ENCODE measurements at places on chromosomes 11 and 22.

- no peak for DNase-seq
Observed at GRCh38 chr11:76574406-76574805, 96.1 kb downstream of the LRRC32 start.

DNA sequence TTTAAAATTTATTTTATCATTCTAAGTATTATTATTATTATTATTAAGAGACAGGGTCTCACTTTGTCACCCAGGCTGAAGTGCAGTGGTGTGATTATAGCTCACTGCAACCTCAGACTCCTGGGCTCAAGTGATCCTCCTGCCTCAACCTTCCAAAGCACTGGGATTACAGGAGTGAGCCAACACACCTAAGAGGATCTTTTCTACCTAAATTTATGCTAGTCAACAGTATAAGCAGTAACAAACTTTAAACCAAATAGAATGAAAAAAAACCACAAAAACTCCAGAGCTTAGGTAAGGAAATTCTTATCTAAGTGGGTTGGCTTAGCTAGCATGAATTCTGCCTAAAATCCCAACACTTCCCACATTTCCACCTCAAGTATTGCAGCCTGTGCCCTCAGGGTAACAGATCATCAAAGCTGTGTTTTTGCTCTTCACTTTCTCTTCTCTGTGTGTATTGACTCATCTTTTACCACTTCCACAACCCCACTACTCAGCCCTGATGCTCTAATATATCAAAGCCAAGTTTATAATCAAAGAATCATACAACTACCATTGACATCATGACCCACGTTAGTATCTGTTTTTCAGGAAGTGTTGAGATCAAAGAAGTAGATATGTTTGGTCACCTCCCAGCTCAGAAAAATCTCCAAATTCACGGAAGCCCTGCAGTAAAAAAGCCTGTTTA lies 93.7 kb upstream of the SPON1 start:
- no peak for DNase-seq

GRCh38 chr22:44409211-44409973 lies 88.6 kb downstream of the RTL6 start:
- DNase-seq = no peak

GRCh38 chr22:44026630-44027511 lies 2.8 kb downstream of the PARVB start:
- DNase-seq = peak; percentile 78

DNA sequence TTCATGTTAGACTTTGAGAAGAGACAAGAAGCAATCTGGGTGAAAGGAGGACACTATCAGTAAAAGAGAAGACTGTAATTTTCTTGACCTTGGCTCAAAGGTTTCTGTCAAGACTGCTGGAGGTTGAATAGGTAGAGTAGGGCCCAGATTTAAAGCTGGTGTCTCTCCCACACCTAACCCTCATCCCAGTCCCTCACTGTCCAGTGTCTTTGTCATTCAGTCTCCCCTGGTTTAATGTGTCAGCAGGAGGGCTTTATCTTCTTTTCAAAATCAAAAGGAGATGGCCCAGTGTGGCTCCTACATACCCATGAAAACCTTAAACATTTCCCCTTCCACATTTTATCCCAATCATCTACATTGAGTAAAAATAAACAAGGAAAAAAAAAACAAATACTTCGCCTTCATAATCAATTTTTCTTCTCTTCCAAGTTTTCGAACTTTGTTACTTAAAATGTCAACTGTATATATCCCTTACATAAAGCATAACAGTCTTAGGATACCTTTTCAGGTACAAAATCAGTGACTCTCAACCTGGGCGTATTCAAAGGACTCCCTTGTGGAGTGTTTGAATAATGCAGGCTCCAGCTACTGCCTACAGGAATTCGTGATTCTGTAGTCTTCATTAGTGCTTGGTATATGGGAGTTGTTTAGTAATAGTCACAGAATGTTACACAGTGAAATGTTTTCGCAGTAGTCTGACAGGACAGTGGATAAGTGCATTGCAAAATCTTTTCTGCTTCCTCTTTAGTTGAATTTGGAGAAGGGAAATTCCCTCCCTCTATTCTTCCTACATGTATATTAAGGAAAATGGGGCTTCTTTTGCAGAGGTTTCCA lies 87.2 kb downstream of the FAT3 start:
- no peak for DNase-seq

GRCh38 chr11:125797641-125798040 lies 9.7 kb downstream of the PATE3 start:
- no peak for DNase-seq

- no peak for DNase-seq
Observed at GRCh38 chr11:116892374-116892773, 55.0 kb upstream of the APOA1 start.

DNA sequence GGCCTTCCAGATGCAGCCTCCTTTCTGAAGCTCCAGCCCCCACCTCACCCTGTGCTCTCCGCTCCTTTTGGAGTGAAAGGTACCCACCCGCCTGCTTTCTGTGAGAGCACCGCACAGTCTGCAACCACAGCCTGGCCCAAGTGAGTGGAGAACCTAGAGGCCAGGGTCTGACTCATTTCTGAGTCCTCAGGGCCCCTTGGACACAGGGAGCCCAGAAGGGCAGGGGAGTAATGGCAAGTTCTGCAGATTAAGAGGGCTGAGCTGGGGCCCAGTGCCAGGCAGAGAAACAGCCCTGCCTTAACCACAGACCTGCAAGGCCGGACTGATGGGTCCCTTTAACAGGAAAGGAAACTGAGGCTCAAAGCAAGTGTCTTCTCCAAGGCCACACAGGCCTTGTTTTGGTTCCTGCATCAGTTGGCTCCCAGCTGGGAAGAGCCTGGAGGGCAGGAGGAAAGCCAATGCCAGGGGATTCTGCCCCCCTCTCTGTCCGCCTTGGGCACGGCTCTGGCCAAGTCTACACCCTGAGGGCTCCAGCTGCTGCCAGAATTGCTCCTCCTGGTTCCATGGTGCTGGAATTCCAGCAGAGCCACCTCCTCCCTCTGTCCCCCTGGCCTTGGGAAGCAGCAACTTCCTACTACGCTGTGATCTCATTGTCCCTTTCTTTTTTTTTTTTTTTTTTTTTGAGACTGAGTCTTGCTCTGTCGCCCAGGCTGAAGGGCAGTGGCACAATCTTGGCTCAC lies 55.1 kb downstream of the CYTH4 start:
- no peak for DNase-seq

- DNase-seq = no peak
Observed at GRCh38 chr22:50326225-50326955, 422 bp downstream of the DENND6B start.

DNA sequence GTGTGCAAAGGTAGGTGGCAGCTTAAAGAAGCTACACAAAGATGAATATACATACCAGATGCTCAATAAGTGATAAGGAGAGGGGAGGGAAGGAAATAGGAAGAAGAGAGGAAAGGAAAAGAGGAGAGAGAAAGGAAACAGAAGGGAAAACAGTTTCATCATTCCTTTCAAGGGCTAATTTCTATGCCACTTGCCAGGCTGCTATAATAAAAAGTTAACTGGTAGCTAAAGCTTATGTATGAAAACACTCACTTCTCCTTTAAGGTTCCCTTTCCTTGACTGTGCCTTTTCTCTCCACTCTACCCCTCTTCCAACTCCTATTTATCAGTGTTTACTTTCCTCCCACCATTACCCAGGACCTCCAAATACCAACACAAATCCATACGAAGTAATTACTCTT lies 347.9 kb downstream of the DLG2 start:
- no peak for DNase-seq

- DNase-seq = peak; percentile 76
Observed at GRCh38 chr11:77046060-77046501, 11.9 kb downstream of the B3GNT6 start.

DNA sequence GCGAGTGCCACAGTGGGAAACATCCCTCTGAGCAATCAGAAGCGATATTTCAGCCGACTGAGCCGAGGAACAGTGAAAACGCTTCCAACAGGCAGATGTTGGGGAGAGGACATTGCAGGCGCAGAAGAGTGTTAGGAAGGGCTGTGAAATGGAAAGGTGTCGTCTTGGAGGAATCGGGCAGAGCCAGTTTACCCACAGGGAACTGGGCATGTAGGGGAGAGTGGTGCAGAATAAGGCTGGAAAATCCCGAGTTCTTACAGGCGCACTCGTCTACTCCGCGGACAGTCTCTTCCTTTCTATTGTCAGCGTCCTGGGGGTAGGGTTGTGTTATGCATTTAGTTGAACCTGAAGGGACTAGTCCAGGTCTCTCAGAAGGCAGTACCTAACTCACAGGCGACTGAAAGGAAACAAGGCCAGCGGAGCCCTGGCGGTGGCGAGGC lies 1.1 kb upstream of the APLP2 start:
- DNase-seq = no peak

DNA sequence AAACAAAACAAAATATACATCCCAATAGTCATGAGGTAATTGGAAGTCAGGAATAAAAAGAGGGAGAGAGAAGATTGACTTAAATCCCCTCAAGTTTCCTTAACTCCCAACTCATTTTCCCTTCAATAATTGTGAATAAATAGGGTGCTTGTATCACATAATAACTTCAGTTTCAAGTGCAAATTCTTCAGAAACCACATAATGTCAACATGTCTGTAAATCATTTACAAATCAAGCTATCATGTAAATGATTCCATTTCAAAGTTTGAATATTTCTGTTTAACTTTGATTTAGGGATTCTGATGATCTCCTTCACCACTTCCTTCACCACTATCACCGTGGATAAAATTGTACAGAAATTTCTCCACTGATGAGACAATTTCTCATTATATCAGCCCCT lies 23.2 kb downstream of the CASP5 start:
- DNase-seq = no peak

DNA sequence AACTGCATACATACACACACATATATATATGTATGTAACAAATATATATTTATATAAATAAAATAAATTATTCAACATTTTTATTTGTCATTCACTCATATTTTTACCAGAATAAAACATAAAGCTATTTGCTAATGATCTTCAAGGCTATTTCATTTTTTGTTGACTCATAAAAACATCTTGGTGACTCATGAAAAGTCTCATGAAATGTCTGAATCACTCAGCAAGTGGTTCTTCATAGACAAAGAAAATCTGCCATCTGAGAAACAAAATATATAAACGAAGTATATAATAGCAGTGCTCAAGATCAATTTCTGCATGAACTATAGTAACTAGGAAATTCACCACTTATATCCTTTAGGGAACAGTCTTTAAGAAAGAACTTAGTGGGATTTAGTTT lies 764.8 kb upstream of the FAT3 start:
- DNase-seq = no peak

DNA sequence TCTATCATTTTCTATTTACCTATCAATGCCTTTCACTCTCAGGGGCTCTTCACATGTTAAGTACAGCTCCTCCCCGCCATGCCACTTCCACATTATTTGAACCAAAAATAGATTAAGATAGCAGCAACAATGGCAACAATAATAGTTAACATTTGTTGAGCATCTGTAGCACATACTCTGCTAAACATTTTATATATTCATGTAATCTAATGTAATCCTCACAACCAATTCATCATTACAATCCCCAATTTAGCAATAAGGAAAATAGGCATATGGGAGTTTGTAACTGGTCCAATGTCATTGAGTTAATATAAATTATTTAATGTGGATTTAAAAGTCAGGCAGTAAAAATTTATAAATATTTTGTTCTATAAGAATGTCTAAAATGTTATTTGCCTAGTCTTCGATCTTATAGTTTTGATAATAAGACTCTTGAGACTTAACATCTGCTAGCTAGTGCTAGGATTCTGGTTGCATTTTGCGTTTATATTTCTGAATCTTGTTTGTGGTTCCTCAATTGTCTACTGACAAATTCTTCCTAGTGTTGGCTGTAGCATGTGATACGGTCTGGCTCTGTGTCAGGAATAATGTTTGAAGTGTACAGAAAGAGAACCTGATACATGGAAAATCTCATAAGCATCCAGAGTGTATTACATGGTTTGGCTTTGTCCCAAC lies 621.5 kb upstream of the LUZP2 start:
- no peak for DNase-seq

- DNase-seq = no peak
Observed at GRCh38 chr11:116560589-116560988, 212.2 kb downstream of the BUD13 start.
